ENCODE measurements at places on chromosomes 4 and X. TPM values are rescaled to one million over a fixed set of nuclear protein-coding genes. Genes with fewer than 3 reads are reported as not detected.
A peak's percentile ranks its signal among the peaks of the same experiment; 100 is the strongest.

Gene FGFR3
- total RNA-seq, result 2.5 TPM

Gene PABPC4L
- 0.25 TPM for total RNA-seq

Gene LYAR
- 79.6 TPM for total RNA-seq

Gene STOX2
- 1.1 TPM for total RNA-seq

Gene PLXNB3
- 13.5 TPM for total RNA-seq

Gene CXorf49B
- not detected for total RNA-seq

Gene CLGN
- total RNA-seq, result 10.7 TPM

Gene CT45A10
- total RNA-seq, result not detected

Gene LEF1
- total RNA-seq, result 3.0 TPM

Gene SLC49A3
- not detected for total RNA-seq

Gene PCSK1N
- 6.3 TPM for total RNA-seq

Gene ESX1
- total RNA-seq, result not detected

Gene POU4F2
- not detected for total RNA-seq

Gene NEUROG2
- not detected for total RNA-seq

DNA sequence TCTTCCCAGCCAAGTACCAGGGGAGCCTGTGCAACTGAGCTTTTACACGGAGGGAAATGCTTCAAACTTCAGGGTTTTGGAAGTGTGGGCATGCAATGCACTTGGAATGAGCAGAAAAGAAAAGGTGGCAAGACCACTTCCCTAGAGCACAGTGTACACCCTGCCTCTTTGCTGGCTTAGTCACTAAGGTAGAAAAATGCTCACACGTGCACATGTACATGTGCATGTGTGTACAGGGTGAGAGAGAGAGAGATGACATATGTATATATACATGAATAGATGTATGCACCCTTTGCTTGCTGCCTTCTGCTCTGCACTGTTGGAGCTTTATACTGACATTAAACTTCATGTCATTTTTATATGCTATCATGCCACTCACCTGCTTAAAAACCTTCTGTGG lies 7.9 kb upstream of the KLF3 start:
- H3K4me3 ChIP-seq, result no peak overlapping the region
- H3K27ac ChIP-seq, result no peak overlapping the region
- no peaks in the 10 kb centered on the region for H3K27me3 ChIP-seq
- H3K4me1 ChIP-seq, result no peaks in the 10 kb centered on the region

GRCh38 chrX:24306440-24306839 lies 7.4 kb downstream of the SUPT20HL2 start:
- H3K4me3 ChIP-seq, result no peak overlapping the region
- H3K36me3 ChIP-seq, result no peaks in the 10 kb centered on the region
- H3K27ac ChIP-seq, result no peak overlapping the region
- H3K27me3 ChIP-seq, result peaks cover 60% of the 10 kb centered on the region

DNA sequence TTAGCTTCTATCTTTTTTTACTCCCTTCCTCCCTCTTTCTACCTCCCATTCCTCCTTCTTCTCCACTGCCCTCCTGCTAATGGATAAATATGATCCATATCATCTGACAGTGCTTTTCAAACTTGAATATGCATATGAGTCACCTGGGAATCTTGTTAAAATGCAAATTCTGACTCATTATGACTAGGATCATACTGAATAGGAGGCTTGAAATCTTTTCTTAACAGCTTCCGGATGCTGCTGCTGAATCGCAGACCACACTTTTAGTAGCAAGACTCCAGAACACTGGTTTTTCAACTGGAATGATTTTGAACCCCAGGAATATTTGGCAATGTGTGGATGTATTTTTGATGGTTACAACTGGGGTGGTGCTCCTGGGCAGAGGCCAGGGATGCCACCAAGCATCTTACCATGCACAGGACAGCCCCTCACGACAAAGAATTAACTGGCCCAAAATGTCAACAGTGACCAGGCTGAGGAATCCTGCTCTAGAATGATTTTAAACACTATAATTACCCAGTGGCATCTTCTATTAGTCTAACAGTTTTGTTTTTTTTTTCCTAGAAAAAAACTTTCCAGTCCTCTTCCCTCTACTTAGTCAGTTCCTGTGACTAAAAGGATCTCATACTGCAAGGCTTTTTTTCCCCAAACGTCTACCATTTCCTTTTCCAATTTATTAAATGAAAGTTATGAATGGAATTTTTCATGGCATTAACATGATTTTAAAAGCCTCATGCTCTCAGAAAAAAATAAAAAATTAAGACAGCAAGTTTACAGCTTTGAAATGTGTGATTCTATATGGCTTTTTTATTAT lies 10.6 kb upstream of the PYURF start:
- no peak overlapping the region for H3K27ac ChIP-seq
- H3K36me3 ChIP-seq, result no peaks in the 10 kb centered on the region
- peaks cover 7% of the 10 kb centered on the region for H3K4me1 ChIP-seq
- no peak overlapping the region for H3K4me3 ChIP-seq
- peak; percentile 61 for DNase-seq

DNA sequence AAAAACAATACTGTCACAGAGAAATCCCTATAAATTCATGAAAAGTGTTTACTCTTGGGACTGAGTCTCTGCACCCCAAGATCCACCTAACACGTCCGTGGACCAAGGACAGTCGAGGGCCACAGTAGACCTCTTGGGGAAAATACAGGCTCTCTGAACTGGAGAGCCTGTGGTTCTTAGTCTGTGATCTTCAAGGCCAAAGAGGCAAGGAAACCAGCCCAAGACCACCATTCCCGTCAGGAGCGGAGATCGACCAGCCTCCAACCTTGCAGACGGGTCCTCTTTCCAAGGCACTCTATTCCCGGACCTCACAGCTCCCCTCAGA lies 1.6 kb upstream of the APBB2 start:
- peak overlapping the region; percentile 86 for H3K4me3 ChIP-seq
- peaks cover 6% of the 10 kb centered on the region for H3K4me1 ChIP-seq
- H3K27me3 ChIP-seq, result no peaks in the 10 kb centered on the region
- peaks cover 20% of the 10 kb centered on the region for H3K36me3 ChIP-seq
- DNase-seq, result no peak

GRCh38 chr4:152780267-152780778 lies 569 bp downstream of the ARFIP1 start:
- H3K36me3 ChIP-seq, result peaks cover 5% of the 10 kb centered on the region
- peak overlapping the region; percentile 87 for H3K4me3 ChIP-seq
- H3K27me3 ChIP-seq, result peaks cover 13% of the 10 kb centered on the region
- peak; percentile 37 for DNase-seq
- peak overlapping the region; percentile 91 for H3K27ac ChIP-seq

- no peaks in the 10 kb centered on the region for H3K36me3 ChIP-seq
- no peak overlapping the region for H3K4me3 ChIP-seq
- no peaks in the 10 kb centered on the region for H3K4me1 ChIP-seq
- H3K27me3 ChIP-seq, result no peaks in the 10 kb centered on the region
- H3K27ac ChIP-seq, result no peak overlapping the region
These were observed 127.3 kb downstream of the TMA16 start for GRCh38 chr4:163621821-163622220.

DNA sequence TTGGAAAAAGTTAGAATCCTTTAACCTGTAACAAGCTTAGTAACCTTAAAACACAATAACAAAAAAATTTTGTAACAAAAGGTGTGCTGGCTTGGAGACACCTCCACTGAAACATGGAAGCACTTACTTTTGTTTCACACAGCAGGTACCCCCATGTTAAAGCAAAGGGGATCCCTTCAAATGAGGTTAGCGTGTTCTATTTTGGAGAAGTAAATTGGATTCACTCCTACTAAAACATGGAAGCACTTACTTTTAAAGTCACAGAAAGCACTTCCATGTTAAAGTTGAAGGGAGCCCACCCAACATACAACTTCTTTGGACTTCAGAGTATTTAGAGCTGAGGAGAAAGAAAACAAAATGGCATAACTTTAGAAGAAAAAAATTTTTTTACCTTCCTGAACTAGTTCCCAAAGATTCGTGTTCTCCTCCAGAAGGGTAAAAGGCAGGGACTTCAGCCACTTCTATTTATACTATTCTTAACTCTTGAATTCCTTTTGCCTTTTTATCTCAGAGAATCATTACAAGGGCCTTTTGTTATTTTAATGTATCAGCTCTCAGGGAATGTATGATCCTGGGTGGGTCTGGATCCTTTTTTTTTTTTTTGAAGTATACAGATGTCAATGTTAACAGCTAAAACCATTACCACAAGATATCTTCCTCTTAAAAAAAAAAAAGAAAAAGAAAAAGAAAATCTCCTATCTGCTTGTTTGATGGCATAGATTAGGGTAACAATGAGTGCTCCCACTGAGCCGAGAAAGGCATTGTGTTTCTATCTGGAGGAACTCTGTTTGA lies 11.5 kb downstream of the LARP7 start:
- no peaks in the 10 kb centered on the region for H3K27me3 ChIP-seq
- H3K4me1 ChIP-seq, result no peaks in the 10 kb centered on the region
- no peak for DNase-seq

DNA sequence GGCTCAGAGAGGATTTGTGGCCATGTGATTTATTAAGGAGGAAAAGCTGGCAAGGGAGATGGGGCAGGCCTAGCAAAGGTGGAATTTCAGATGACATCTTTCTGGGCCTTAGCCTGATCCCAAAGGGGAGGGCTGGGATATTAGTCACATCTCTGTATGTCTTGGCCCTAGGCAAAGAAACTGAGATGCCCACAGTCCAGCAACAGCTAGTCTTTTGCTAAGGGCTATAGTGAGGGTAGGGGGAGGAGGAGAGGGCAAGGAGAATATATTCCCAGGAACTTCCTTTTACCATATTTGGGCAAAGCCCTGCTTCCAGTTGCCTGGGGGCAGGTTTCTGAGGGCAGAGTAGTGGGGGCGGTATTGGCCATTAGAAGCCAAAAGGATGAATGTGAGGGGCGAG lies 209.8 kb upstream of the NR3C2 start:
- DNase-seq, result no peak
- no peak overlapping the region for H3K27ac ChIP-seq
- no peaks in the 10 kb centered on the region for H3K27me3 ChIP-seq

GRCh38 chr4:39823191-39823590 lies 125.3 kb downstream of the UBE2K start:
- peaks cover 70% of the 10 kb centered on the region for H3K36me3 ChIP-seq
- no peak overlapping the region for H3K27ac ChIP-seq
- peaks cover 5% of the 10 kb centered on the region for H3K4me1 ChIP-seq
- peak; percentile 13 for DNase-seq
- no peak overlapping the region for H3K4me3 ChIP-seq

GRCh38 chr4:57553728-57554127 lies 443.5 kb upstream of the IGFBP7 start:
- H3K27me3 ChIP-seq, result no peaks in the 10 kb centered on the region
- no peak overlapping the region for H3K27ac ChIP-seq
- no peaks in the 10 kb centered on the region for H3K4me1 ChIP-seq
- DNase-seq, result no peak
- H3K36me3 ChIP-seq, result no peaks in the 10 kb centered on the region

GRCh38 chr4:117084866-117085701 lies at the start of gene TRAM1L1:
TSS of gene TRAM1L1 (minus strand) at chr4:117085576. CDS start at chr4:117085393, 183 bp downstream.
- peak within 1 kb of the TSS; percentile 74 for H3K4me3 ChIP-seq
- peaks cover 7% of the 10 kb centered on the region for H3K4me1 ChIP-seq
- H3K27me3 ChIP-seq, result no peaks in the 10 kb centered on the region
- peak; percentile 40 for DNase-seq
- H3K27ac ChIP-seq, result peak within 1 kb of the TSS; percentile 64

GRCh38 chr4:163611182-163611581 lies 116.7 kb downstream of the TMA16 start:
- no peak for DNase-seq
- no peaks in the 10 kb centered on the region for H3K27me3 ChIP-seq
- no peak overlapping the region for H3K27ac ChIP-seq
- no peaks in the 10 kb centered on the region for H3K4me1 ChIP-seq

GRCh38 chr4:118941799-118942198 lies 53.1 kb downstream of the SYNPO2 start:
- peaks cover 20% of the 10 kb centered on the region for H3K27me3 ChIP-seq
- no peak overlapping the region for H3K27ac ChIP-seq
- no peaks in the 10 kb centered on the region for H3K36me3 ChIP-seq
- DNase-seq, result peak; percentile 23

DNA sequence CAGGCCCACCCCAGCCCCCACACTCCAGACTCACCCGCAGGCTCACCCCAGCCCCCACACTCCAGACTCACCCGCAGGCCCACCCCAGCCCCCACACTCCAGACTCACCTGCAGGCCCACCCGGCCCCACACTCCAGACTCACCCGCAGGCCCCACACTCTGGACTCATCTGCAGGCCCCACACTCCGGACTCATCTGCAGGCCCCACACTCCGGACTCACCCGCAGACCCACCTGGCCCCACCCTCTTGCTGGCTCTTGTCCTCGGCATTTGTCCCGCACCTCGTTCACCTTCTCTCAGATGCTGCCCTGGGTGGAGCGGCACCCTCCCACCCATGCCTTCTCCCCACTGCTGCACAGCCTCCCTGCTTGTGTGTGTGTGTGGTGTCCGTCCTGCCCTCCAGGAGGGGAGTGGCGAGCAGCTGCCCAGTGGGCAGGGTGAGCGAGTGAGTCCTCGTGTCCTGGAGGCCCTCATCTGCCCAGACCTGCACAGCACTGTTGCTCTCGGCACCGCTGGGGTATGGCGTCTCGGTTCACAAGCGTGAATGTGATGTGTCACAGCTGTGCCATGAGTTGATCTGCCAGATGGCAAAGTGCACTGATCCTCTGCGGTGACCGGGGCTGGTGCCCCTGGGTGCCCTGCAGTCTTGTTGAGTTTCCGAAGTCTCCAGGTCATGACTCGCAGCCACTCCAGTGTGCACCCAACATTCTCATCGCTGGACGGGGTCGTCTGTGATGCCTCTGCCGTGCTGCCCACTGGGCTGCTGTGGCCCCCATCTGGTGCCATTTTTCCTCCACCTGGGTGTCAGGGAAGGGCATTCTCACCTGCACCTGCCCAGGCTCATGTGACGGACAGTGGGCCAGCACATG lies 27.7 kb downstream of the MAEA start:
- H3K27me3 ChIP-seq, result no peaks in the 10 kb centered on the region
- no peaks in the 10 kb centered on the region for H3K4me1 ChIP-seq
- H3K36me3 ChIP-seq, result peaks cover 74% of the 10 kb centered on the region
- no peak for DNase-seq
- no peak overlapping the region for H3K27ac ChIP-seq
- no peak overlapping the region for H3K4me3 ChIP-seq

DNA sequence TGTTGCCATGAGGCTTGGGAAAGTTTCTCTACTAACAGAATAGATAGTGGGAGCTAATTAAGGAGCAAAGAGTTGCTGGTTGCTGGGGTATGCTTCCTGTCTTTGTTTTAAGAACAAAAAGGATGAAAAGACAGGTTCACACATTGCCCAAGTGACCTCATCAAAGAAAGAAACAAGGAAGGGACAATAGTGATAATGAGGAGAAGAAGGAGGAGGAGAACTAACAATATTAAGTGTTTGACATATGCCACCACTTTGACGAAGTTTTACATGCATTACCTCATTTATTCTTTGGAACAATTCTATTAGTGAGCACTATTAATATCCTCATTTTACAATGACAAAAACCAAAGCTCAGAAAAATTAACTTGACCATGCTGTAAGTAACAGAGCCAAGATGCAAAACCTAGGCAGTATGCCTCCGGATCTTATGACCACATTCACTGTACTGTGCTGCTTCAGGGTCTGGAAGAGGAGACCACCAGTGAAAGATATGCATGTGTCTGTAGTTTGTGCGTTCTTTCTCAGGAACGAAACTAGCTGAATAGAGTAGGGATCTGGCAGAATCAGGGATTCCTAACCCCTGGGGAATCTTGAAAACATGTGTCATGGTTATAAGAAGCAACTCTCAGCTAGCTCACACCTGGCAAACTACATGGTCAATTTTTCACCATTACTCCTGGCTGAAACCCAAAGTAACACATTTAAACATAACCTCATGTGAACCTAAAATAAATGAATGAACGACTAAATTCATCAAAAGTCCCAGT lies 83.8 kb downstream of the MOSPD2 start:
- no peak overlapping the region for H3K27ac ChIP-seq
- no peaks in the 10 kb centered on the region for H3K36me3 ChIP-seq
- H3K27me3 ChIP-seq, result no peaks in the 10 kb centered on the region
- no peak overlapping the region for H3K4me3 ChIP-seq
- DNase-seq, result no peak

- H3K27me3 ChIP-seq, result no peaks in the 10 kb centered on the region
- H3K27ac ChIP-seq, result no peak overlapping the region
- DNase-seq, result peak; percentile 10
- H3K4me1 ChIP-seq, result peaks cover 14% of the 10 kb centered on the region
These were observed 280.3 kb downstream of the SPRY1 start for GRCh38 chr4:123676890-123677229.
